Tongue (tissue), 3 donors: ENCODE measurements at places on chromosomes 16 and 17. TPM values are rescaled to one million over a fixed set of nuclear protein-coding genes. Genes with fewer than 3 reads are reported as not detected.

Gene GPR179
- 0.21 TPM for total RNA-seq

Gene KRTAP4-4
- total RNA-seq: not detected

Gene ASGR1
- total RNA-seq: 0.21 TPM

GRCh38 chr17:39950871-39951348 is 11.9 kb upstream of the GSDMA start:
- DNase-seq: peak; percentile 31

GRCh38 chr17:71522383-71522782 is 598.4 kb upstream of the SOX9 start:
- DNase-seq: no peak

Gene SDK2
- total RNA-seq: 12.7 TPM

GRCh38 chr16:11359370-11359769 is 14.1 kb downstream of the RMI2 start:
- DNase-seq: peak; percentile 71

DNA sequence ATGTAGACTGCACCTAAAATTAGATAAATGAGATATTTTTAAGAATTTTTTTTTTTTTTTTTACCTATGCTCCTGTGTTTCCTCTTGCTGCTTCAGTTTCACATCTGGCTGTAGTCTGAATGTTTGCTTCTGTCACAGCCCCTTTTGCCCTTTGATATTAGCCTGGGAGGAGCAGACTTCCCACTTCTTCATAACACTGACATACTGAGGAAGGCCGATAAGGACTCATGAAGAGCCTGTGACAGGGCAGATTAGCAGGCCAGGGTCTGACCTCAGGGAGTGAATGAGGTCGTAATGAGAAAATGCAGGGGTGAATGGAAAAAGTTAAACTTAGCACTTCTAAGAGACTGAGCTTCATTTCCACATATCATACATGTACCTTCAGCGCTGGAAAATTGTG is at the start of gene SLFN14:
Gene SLFN14 (minus strand): TSS at position 117 of the 400 bp plus-strand sequence. CDS start 2,757 bp downstream, outside the sequence.
- DNase-seq: no peak

Gene BANP
- total RNA-seq: 35.2 TPM

Gene TAC4
- total RNA-seq: not detected

Gene EFCAB3
- total RNA-seq: not detected

DNA sequence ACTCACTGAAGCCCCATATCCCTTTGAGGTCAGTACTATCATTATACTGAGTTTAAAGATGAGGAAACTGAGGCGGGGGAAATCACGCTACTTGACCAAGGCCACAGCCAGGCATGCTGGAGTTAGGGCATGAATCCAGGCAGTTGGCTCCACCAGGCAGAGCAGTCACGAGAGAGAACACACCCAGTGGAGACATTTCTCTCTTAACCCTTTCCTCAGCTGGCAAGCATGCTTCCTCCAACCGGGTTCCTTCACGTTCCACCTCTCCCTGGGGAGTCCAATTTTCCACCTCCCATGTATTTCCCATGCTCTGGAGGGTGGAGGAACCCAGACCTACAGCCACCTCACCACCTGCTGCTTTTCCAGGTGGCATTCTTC is 32.8 kb downstream of the VAC14 start:
- no peak for DNase-seq

DNA sequence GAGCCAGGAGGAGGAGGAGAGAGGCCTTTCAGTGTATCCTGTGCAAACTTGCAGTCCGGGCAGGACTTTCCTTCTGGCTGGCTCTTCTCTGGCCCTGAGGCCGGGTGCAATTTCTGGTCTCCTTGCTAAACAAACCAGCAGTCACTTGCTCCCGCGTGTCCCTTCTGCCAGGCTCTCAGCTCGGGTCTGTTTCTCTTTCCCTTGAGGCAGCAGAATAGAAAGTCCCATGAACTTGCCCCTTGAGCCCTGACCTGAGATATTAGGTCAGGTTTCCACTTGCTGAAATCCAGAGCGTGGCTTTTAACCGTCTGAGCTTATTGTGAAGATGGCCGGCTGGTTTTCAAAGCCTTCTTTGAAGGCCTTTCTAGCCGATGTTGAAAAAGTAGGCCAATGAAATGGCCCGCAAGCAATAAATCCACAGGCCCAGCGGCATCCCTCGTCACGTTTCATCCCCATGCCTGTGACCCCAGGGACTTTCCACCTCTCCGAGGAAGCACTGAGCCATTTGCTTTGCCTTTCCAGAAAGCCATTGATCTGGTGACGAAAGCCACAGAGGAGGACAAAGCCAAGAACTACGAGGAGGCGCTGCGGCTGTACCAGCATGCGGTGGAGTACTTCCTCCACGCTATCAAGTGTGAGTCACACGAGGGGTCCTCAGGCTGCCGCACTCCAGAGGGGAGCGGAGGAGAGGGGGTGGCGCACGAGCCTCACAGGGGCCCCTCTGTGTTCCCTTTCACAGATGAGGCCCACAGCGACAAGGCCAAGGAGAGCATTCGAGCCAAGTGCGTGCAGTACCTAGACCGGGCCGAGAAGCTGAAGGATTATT is 4.5 kb downstream of the VPS4A start:
- DNase-seq: no peak

- DNase-seq: peak; percentile 20
Measured at GRCh38 chr16:5056352-5056751, 9.4 kb downstream of the C16orf89 start.

Gene TSPAN10
- 1.0 TPM for total RNA-seq

Gene SETD1A
- total RNA-seq: 4.6 TPM

Gene KRT36
- not detected for total RNA-seq

DNA sequence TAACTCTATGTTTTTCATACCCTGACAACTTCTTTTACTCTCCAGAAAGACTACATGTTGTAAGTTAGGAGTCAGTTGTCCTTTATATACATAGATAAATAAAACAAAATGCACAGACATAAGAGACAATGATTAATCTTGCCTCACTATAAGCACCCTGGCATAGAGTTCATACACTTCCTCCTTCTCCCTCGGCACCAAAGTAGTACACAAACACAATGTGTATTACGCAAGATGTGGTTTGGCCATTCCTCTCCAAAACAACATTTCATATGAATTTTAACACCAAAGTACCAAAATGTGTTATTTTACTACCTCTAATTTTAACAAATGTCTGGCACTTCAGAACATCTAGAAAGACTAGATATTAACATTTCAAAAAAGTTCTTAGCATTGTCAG is 17.2 kb upstream of the SLFN11 start:
- DNase-seq: no peak

DNA sequence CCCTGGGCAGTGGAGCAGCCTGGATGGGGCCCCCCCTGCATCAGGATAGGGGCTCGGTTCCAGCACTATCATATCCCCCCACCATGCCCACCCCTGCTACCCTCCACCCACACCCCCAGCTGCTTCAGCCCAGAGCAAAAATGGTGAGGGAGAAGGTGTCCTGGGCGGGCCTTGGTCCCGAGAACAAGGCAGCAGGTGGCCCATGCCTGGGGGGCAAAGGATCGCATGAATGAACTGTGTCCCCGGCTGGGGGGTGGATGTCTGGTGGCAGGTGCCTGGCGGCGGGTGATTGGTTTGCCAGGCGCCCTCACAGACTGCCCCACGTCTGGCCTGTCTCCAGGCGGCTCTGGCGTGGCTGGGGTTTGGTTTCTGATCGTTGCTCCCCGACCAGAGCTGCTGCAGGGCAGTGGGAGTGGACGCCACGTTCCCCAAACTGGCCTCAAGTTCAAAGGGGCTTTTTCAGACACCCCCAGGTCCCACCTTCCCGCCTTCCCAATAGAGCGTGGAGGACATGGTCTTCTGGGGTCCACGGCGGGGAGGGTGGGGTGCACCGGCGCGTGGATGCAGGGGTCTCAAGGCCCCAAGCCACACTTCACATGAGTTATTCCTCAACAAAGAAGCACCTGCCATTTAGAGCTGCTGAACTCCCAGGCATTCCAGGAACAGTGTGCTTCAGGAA is 12.6 kb downstream of the UTS2R start:
- DNase-seq: peak; percentile 57
